ENCODE measurements at places on chromosomes 11 and 22.

GRCh38 chr22:36083056-36083455 lies 54.4 kb upstream of the RBFOX2 start:
- DNase-seq = no peak

GRCh38 chr11:2655834-2656622 lies 43.8 kb downstream of the KCNQ1OT1 start:
- DNase-seq = no peak

- DNase-seq = no peak
Measured at GRCh38 chr11:33696411-33696810, 4.2 kb downstream of the C11orf91 start.

DNA sequence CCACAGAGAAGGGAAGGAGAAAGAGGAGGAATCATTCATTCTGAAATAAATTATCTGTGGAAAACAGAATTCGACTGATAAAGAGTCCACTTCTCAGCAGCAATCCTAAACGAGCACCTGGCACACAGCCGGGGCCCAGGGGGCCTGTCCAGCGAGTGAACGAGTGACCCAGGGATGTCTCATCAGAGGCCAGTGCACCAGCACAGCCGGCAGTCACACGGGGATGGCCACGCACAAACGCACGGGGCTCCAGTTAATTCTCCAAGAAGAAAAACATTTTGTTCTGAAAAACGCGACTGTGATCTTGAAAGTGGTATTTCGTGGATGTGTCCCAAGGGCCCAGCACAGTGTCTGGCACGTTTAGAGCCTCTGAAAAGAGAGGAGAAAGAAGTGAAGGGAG lies 154.6 kb downstream of the BRD1 start:
- DNase-seq = no peak

- DNase-seq = peak; percentile 43
Measured at GRCh38 chr22:39144101-39144767, 8.2 kb downstream of the CBX7 start.

DNA sequence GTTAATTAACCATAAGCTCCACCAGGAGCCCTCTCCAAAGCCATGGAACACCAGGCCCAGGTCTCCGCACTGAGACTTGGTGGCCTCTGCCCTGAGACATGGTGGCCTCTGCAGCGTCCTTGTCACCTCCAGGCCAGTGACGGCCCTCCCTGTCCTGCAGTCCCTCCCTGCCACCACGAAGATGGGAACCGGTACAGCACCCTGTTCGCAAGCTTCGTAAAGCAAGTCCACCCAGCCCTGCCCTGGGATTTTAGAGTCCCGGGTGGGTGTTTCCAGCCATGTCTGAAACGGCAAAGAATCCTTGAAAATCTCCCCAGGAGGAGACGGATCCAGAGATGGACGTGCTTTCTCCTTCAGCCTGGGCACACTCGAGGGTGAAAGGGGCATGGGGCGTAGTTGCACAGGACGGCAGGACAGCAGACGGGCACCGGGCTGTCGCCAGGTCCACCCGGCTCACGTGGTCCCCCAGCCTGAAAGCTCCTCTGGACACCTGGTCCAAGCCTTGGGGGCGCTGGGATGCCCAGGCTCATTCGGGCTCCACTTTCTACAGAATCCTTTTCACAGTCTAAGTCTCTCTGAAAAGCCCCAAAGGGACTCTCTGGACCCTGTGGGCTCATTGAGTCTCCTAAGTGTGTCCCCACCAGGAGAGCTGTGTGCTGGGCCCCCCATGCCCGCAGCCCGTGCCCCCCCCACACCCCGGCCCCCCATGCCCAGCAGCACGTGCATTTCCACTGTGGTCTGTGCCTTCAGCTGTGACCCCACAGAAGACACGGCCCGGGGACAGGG lies 456.2 kb downstream of the BRD1 start:
- no peak for DNase-seq

- no peak for DNase-seq
Measured at GRCh38 chr22:22785316-22786065, 102.1 kb upstream of the IGLL5 start.

- DNase-seq = no peak
Measured at GRCh38 chr11:67197606-67198005, 68.7 kb upstream of the GRK2 start.

GRCh38 chr22:39252461-39253434 lies 8.0 kb upstream of the PDGFB start:
- no peak for DNase-seq

DNA sequence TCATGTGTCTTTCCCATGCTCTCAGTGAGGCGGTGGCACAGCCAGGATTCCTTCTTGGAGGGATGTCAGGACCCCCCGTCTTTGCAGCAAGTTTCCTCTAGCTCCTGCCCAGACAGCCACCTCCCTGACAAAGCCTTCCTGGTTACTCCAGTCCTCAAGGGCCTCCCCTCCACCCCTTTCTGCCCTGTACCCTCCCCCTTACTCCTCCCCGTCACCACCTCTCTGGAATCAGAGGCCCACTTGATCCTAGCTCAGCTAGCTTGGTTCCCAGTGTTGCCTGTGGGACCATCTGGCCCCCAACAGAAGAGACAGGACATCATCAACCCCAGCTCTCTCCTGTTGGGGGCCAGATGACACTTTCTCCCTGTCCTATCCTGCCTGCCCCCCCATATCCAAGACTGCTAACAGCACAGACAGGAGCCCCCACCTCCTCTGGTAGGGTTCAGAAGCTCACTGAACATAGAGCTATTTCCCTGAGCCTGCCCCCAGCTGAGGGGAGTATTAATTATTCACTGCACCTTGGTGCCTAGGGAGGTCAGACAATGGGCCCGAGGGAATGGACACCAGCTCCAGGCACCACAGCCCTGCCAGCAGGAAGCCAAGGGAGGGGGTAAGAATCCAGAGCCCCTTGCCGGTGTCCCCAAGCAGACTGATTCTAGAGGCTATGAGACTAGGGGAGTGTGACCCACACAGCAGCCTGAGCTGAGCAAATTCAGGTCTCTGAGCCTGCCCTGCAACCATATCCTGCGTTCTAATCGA lies 3.3 kb downstream of the GDPD5 start:
- DNase-seq = no peak

GRCh38 chr11:123797114-123797513 lies 9.0 kb downstream of the OR6M1 start:
- DNase-seq = no peak

GRCh38 chr11:6201481-6201880 lies 2.5 kb downstream of the OR52W1 start:
- DNase-seq = no peak

GRCh38 chr11:104163100-104164027 lies 583 bp downstream of the PDGFD start:
- DNase-seq = no peak

GRCh38 chr11:29641201-29641600 lies 375.6 kb downstream of the KCNA4 start:
- no peak for DNase-seq

GRCh38 chr11:23590596-23591308 lies 730.5 kb upstream of the CCDC179 start:
- DNase-seq = no peak

DNA sequence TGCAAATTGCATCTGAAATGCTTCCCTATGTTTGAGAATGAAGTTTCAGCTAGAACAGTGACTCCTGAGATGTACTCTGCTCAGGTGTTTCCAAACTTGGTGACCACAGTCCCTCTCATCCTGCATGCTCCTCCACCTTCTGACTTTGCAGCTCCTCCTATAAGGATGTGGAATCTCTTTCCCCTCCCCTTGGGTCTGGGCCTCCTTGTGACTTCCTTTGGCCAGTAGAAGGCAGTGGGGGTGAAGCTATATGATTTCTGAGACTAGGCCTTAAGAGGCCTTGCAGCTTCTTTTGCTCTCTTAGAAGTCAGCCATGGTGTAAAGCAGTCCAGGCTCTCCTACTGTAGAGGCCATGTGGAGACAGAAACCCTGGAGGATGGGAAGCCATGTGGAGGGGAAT lies 50.7 kb downstream of the CSF2RB start:
- DNase-seq = no peak

DNA sequence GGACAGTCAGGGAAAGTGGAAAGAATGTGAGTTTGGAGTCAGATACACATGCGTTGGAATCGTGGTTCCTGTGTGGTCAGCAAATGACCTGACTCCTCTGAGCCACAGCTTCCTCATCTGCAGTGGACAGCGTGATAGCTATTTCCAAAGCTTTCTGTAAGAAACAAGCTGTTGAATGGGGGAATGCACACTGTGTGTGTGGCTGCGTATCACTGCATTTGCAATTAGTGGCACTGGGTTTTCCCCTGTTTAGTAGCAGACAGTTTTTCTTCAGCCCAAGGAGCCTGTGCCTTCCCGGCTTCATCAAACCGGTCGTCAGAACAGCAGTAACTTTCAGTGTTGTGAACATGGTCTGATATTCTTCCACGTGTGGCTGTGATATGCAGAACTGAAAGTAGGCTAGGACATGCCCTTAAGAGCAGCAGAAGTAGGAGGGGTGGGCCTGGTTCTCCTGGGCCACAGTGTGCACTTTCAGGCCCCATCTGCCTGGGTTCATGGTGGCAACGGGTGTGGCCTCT lies 121.5 kb downstream of the RRAS2 start:
- no peak for DNase-seq

DNA sequence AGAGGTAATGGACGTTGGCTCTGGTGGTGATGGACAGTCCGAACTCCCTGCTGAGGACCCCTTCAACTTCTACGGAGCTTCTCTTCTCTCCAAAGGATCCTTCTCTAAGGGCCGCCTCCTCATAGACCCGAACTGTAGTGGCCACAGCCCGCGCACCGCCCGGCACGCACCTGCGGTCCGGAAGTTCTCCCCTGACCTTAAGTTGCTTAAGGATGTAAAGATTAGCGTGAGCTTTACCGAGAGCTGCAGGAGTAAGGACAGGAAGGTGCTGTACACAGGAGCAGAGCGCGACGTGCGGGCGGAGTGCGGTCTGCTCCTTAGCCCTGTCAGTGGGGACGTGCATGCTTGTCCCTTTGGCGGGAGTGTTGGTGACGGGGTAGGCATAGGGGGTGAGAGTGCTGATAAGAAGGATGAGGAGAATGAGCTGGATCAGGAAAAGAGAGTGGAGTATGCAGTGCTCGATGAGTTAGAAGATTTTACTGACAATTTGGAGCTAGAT lies 6.1 kb downstream of the DGCR8 start:
- DNase-seq = no peak

- no peak for DNase-seq
Measured at GRCh38 chr11:66713746-66714480, 15.1 kb downstream of the SPTBN2 start.

DNA sequence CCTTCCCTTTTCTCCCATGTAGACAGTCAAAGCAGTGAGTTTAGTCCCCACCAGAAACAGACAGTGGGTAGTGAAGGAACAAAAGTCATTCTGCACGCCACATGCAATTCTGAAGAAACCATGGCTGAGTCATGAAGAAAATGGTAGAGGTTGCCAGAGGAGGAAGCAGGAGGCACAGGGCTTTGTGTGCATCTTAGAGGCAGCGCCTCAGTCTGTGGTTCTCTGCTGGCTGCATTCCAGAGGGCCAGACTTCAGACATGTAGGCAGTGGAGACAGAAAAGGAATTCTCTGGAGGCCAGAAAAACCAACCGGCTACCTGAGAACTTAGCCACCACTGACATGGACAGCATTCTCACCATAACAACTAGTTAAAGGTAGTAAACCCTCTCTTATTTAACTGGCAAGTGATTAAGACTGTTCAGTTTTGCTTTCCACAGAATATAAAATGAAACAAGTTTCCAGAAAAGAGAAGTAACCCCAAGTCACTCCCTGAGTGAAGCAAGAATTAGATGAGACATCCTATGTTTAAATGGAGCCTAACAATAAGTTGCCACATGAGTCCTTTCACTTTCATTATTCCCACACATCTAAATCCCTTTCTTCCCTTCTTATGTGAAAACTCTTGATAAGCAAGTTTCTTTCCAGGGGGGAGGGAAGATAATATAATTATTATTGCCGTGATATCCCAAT lies 556.1 kb downstream of the SOX6 start:
- no peak for DNase-seq

DNA sequence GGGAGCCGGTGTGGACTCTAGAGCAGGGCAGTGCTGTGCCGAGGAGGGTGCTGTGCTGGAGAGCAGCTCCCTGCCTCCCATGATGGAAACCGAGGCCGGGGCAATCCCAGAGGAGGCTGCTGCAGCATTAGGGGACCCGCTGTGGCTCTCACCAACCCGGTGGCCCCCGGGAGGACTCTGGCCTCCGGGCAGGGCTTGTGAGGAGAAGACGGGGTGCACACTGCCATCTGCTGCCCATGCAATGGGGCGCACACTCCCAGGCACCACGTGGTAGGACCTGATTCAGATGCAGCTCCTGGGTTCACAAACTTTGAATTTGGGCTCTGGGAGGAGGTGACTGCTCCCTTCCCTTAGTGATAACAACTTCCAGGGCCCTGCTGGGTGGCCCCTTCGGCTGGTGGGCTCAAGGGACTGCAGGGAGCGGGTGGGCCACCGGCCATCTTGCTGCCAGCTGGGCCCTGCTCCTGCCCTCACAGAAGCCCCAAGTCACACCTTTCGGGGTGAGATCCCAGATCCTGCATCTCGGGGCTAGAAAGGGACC lies 93.8 kb upstream of the FGF3 start:
- no peak for DNase-seq

DNA sequence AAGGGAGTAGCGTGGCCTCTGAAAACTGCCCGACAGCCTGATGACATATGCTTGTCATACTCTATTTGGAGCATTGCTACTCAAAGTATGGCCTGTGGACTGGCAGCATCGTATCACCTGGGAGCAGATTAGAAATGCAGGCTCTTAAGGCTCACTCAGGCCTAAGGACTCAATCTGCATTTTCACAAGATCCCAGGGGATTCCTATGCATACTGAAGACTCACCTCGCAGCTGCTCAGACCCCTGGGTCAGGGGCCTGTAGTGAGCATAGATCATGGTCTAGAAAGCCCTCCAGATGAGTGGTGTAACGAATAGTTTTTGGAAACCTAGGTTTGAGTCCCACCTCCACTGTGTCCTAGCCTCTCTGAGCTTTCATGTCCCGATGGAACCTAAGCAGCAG lies 126.3 kb downstream of the FEZ1 start:
- DNase-seq = no peak

GRCh38 chr22:26286091-26286820 lies 117.0 kb downstream of the SEZ6L start:
- no peak for DNase-seq

DNA sequence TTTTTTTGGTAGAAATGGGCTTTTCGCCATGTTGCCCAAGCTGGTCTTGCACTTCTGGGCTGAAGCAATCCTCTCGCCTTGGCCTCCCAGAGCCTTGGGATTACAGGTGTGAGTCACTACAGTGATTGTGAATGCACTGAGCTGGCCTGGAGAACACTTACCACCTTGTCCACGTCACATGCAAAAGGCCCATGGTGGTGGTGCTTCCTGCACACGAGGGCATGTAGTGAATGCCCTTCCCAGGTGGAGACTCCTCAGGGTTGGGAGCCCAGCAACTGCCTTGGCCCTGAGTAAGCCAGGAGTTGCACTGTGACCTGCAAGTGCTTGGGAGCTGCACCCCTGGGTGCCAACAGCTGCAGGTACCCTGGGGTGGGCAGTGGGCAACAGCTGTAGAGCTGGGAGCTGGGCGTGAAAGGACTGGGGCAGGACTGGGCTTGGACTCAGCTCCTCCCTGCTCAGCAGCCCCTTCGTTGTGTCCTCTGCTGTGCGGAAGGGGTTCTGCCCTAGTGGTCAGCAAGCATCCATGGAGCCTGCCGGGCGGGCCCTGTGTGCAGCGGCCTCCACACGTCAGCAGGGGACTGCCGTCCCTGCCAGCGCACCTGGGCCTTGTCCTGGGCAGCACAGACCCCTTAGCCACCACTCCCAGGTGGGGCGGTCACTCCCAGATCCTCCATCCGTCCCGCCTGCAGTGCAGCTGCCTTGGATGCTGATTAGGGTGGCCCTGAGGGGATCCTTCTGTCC lies 9.3 kb upstream of the ADORA2A start:
- DNase-seq = no peak
